ENCODE measurements at places on chromosomes 5 and 9.

- DNase-seq: no peak
Measured at GRCh38 chr5:58453306-58453705, 6.6 kb downstream of the PLK2 start.

DNA sequence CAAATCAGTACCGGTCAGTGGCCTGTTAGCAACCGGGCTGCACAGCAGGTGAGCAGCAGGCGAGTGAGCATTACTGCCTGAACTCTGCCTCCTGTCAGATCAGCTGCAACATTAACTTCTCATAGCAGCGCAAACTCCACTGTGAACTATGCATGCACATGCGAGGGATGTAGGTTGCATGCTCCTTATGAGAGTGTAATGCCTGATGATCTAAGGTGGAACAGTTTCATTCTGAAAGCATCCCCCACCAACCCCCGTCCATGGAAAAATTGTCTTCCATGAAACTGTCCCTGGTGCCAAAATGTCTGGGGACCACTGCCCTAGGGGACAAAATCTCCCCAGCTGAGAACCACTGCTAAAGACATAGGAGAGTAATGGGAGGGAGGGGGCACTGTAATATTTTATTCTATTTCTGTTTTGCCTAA, 51.1 kb downstream of the P4HA2 start:
- no peak for DNase-seq

- DNase-seq: no peak
Measured at GRCh38 chr9:138097501-138097991, 220.0 kb downstream of the CACNA1B start.

DNA sequence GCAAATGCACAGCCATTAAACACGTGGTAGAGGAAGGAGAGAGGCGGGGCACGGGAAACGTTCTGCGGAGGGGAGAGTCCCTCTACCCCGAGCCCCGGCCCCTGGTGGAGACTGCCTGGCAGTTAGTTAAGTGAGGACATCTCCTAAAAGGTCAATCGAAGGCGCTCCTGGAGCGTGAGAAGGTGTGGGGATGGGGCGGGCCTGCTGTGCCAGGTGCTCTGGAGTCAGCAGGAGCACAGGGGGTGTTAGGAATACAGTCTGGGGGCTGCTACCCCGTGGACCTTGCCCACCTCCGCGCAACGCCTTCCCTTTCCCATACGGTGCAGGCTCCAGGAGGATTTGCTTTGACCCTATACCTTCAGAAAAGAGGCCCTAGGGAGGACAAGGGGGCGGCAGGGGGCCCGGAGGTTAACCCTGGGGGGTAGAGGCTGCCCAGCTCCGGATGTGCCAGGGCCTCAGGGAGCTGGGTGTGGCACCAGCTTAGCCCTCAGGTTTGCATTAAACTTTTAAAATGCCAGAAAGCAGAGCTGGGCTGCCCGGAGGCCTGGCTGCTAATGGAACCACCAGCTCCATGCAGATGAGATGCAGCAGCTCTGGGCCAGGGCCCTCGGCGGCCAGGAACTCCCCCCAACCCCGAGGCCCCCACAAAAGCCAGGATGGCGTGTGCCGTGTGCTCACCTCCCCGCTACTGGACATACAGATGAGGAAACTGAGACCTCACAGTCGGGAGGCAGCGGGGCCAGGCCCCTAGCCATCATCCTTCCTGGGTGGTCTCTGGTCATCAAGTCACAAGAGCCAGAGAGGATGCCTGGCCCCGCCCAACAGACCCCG, 39.2 kb downstream of the NACC2 start:
- no peak for DNase-seq

DNA sequence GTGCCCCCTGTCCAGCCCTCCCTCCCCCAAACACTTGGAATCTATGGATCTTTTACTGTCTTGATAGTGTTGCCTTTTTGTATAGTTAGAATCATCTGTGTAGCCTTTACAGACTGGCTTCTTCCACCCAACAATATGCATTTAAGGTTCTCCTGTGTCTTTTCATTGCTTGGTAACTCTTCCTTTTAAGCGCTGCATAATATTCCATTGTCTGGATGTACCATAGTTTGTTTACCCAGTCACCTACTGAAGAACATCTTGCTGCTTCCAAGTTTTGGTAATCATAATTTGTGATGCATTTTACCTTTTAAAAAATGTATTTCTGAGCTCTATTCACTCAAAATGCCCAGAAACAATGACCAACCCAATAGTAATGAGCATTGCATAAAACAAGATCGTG, 17.7 kb upstream of the LMX1B start:
- no peak for DNase-seq

DNA sequence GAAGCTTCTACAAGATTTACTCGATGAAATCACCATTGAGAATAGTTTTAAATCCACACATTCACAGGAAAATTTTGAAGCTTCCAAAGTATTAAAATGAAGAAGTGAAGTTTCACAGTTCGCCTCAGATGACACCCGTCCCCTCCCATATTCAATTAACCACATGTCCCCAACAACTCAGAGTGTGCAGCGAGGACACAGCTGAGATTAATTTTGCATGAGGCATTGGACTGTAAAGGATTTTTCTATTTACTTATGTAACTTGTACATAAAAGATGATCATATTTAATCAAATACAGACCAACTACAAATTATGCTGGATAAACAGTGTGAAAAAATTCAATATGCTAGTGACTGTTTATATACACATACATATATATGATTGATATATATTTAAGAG, 84.7 kb upstream of the OLFM1 start:
- DNase-seq: no peak
